ENCODE measurements at places on chromosomes 11 and 22.

DNA sequence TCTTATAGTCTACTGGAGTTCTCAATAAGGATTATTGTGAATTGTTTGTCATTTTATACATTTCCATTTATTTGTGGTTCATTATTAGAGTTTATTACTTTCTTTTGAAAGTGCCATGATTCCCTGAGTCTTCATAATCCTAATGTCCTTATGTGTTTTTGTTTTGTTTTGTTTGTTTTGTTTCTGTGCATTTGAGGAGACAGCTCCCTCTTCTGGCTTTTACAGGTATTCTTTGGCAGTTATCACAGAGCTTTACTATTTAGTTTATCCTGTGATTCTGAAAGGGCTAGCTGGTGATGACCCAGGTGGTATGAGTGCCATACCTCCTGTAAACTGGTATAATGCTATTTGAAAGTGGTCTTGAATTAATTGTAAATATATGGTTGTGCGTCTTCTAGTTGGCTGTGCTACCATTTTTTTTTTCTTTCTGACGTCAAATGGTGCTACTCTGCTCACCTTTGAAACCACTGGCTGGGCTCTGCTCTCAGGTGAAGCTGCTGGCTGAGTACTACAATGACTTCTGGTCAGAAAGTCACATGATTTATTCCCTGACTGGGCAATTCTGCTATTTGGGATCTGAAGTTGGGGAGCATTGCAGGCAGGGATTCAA lies 751.2 kb downstream of the JRKL start:
- DNase-seq, result no peak

- DNase-seq, result no peak
Observed at GRCh38 chr11:113279591-113279990, 34.8 kb upstream of the TTC12 start.

DNA sequence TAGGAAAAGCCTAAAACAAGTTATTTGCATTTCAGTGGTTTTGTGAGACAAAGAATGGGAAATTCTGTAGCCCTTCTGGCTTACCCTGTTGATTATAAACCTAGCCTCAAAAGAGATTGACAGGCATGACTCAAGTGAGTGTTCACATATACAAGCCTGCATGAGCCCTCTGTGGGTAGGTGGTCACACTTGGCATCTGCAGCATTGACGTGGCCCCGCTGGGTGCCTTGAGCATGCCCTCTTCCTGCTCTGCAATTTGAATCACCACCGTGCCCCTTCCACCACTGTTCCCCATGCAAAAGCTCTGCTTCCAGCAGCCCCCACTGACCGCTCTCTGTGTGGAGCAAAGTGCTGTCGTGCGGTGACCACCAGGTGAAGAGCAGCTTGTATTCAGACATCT lies 21.0 kb upstream of the ADSL start:
- DNase-seq, result no peak

- DNase-seq, result no peak
Observed at GRCh38 chr11:119709638-119710346, 19.2 kb downstream of the NECTIN1 start.

- DNase-seq, result peak; percentile 92
Observed at GRCh38 chr11:69088676-69089146, 40.0 kb downstream of the TPCN2 start.

DNA sequence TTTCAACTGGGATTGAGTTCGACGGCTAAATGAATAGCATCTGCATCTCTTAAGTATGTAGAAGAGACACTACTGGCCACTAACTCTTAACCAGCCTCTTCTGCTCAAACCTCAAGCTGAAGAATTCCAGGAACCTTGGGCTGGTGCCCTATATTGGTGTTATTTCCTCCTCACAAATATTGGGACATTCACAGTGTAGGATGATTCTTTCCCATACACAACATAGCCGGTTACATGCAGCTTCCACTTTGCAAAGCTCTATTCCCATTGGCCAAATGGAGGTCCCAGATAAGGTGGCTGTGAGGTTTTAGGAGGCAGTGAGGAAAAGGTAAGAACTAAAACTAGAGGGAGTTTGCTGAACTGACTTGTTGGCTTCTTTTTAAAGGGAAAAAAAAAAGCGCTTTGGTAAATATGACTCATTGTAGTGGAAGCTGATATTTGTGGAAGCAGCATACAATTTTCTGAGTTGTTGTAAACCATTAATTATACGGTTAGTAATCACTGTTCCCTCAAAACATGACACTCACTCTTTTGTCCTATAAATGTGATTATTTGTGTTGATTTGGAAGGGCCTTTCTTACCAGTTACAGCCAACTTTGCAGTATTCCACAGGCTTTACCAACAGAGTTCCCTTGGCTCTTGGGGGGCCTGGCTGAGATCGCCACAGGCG lies 17.6 kb downstream of the C22orf31 start:
- DNase-seq, result no peak

DNA sequence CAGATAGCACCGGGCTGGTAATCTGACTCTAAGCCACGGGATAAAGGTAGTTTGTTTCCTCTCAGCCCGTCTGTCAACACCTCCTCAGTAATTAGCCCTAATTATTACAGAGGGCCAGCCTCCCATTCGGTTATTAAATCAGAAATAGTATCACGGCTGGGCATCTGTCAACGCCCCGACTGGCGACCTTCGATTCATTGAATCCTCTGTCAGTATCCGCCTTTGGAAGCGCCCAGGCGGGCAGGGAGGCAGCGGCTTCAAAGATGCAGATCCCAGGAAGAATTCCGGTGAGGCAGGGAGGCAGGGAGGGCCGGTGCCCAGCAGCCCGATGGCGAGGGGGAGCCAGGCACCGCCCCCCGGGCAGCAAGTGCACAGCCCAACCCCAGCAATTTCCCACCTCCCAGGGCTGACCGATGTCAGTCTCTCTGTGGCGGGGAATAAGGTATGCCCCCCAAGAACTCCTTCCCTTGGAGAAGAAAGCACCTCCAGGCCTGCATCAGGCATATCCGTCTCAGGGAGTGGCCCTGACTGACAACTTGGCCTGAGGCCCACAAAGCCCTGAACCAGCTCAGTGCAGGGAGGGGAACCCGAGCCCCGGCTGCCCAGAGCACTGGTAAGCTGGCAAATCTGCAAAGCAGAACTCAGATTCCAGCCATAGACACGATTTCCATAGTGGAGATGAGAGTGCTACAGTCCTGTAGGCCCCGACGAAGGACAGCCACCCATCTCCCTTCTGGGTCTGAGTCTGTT lies 11.4 kb downstream of the GNB1L start:
- no peak for DNase-seq

GRCh38 chr11:22742157-22742613 lies 75.8 kb downstream of the GAS2 start:
- DNase-seq, result no peak

GRCh38 chr11:118240999-118241763 lies 11.0 kb downstream of the MPZL3 start:
- DNase-seq, result peak; percentile 34

DNA sequence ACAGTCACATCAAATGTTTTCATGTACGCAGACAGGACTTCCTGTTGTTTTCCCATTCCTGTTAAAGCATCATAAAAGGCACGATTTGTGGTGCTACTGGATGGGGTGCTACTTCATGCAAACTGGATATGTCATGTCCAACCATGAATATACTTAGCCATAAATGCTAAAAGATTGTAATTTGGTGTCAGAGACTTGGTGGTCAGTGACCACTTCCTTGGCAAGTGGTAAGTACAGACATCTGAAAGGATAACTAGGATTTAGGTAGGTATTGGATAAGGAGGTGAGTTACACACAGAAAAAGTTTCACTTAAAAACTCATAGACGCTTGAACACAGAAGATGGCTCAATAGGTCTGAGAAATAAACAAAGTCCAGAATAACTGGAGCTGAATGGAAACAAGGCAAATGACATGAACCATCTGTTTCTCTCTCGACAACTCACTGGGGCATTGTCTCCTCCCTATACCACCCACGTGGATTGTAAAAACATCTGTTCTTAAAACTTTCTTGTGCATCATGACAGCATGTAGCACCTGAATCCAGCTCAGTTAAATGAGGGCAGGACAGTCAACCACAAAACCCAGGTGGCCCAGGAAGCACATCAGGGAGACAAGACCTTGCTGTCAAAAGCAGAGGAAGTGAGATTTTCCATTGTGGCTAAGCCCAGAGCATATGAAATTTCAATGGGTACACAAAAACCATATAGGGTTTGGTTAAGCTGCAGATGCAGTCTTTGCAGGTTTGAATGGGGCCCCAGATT lies 22.1 kb upstream of the IGLL5 start:
- no peak for DNase-seq

- DNase-seq, result no peak
Observed at GRCh38 chr11:4647766-4648165, 4.0 kb downstream of the OR51E1 start.

DNA sequence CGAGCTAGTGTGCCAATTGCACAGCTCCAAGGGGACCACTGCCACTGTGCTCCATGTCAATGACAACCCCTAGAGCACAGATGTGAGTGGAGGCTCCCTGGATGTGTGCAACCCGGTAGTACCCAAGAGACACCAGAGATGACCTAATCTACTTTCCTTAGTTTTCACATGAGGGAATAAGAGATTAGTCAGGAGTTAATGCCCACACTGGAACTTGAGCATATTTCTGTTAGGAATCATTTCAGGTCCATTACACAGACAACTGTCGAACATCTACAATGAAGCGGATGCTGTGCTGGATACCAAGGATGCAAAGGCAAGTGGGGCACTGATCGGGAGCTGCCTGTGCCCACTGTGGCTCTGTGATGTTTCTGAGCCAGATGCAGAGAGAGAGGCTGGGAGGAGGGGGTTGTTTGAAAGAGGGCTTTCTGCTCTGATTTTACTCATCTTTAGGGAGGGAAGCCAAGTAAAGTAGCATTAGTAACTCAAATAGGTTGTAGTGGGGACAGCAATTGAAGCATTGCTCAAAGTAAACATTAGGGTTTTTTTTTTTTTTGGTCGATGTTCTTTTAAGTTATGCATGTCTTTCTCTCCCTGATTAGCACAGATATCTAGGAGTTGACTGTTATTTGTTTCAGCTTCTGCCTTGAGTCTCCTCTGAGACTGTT lies 82.5 kb upstream of the SORL1-AS1 start:
- no peak for DNase-seq

GRCh38 chr11:119309411-119309810 lies 7.5 kb downstream of the MCAM start:
- DNase-seq, result no peak

- no peak for DNase-seq
Observed at GRCh38 chr22:26483043-26483438, 542 bp downstream of the HPS4 start.

DNA sequence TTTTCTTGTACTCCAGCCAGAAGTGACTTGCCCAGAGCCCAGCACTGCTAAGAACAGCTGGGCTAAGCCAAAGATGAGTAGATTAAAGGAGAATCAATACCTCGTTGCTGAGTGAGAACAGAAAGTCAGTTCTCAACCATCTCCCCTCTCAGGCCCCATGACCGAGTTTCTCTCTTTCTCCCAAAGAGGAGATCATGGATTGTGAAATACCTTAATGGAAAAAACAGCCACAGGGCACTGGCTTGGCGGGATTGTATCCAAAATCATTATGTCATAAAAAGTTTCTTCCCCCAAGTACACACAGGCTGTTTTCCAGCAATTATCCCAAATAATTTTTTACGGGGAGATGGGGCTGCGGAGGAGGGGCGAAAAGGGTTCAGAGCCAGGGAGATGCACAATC lies 111.8 kb upstream of the TMEM45B start:
- DNase-seq, result peak; percentile 44

DNA sequence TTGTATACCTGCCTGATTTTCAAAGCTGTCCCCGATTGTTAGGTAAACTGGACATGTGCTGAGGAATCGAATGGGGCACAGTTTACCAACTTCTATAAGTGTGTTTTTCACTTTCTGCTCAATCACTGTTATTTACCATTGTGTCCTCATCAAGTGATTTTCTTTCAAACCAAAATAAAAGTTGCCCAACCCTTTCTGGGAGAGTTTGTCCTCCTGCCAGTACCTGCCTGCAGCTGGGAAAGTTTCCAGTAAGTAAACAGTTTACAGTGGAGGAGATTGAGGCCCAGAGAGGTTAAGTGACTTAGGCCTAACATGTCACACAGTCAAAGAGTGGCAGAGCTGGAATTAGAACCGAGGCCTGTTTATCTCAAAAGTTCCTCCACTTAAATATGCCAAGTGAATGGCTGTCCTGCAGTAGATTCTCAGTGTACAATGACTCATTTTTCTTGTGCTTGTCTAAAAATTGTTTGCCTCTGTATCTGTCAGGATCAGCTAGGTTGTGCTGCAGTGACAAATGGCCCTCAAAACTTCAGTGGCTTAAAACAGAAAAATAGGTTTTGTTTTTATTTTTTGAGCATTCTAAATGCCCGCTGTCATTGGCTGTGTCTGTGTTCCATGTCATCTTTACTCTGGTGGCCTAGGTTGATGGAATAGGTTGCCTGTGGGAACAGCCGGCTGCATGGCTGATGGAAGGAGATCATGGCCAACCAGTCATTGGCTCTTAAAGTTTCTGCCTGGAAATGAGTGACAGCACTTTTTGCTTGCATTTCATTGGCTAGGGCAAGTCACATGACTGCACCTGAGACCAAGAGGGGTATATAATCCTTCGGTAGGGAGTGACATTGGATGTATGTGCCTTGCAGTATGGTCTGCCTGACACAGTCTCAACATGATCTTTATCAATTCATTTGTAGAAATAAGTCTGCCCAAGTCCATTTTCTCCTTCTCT lies 61.8 kb upstream of the CRYBB3 start:
- DNase-seq, result no peak

DNA sequence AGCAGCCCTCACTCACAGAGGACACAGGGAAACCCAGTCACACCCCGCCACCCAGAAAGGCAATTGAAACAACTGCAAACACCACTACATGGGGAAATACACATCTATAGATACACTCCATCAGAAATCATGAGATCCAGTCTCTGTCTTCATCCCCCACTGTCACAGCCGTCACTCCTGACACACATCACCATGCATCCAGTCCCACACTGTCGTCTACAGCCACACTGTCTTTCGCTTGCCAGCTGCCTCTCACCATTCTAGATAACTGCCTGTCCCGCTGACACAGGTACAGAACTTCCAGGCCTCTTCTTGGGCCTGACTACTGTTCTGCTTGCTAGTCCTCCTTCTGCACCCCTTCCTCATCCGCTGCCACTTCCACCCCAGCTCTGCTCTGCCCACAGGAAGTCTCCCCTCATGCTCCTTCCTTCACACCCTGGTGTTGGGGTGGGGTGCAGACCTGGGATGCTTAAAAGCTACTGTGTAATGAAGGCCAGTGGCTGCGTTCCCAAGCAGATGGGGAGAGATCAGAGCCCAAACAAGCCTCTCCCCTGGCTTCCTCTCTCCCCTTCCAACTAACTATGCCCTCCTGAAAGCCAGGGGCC lies 42.6 kb downstream of the SLC22A12 start:
- DNase-seq, result no peak

Measured in trophoblast cell (in vitro differentiated cells and primary cell).